GOT3 (cell line): ENCODE measurements at places on chromosomes 7 and 10.

DNA sequence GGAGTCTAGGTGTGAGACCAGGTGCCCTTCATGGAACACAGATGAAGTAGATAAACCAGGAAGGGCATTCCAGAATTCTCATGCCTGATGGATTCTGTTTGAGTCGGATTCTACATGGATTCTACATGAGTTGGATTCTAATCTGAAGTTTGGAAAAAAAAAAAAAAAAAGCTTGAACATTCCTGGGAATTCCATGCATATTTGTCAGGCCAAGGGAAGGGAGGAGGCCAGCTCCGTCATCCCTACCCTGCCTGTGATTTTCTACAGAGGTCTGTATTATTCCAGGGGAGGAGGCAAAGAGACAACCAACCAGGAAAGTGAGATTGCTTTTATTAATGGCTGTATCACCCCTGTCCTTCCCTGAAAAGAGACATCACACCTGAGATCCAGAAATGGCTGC lies 27.8 kb upstream of the EBLN1 start:
- DNase-seq, result no peak

DNA sequence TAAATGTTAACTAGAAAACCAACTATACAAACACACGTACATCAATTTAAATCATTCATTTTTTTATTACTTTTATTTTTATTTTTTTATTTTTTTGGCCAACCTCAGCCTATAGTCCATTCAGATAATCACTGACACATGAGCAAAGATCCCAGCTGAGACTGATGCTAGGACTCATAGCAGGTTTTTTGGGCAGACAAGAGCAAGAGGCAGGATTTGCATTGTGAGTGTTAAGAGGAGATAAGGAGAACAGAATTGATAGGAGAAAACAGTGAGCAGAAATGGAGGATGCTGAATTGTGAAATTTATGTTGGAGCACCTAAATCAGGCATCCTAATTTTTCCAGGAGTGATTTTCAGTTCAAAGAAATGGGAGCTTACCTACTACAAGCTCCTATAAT lies 240.3 kb downstream of the SEMA3D start:
- no peak for DNase-seq

DNA sequence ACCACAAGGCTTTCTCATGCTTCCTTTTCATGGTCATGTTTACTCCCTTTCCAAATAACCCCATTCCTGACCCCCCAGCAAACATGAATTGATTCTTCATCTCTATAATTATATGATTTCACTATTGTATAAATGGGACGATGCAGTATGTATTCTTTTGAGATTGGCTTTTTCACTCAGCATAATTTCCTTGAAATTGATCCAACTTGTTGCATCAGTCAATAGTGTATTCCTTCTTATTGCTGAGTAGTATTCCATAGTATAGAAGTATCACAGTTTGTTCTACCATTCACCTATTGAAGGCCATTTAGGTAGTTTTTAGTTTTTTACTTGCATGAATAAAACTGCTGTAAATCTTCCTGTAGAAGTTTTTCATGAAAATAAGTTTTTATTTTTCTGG lies 264.7 kb downstream of the BAMBI start:
- no peak for DNase-seq

GRCh38 chr7:130143334-130143732 lies 61.9 kb downstream of the TMEM209 start:
- no peak for DNase-seq

DNA sequence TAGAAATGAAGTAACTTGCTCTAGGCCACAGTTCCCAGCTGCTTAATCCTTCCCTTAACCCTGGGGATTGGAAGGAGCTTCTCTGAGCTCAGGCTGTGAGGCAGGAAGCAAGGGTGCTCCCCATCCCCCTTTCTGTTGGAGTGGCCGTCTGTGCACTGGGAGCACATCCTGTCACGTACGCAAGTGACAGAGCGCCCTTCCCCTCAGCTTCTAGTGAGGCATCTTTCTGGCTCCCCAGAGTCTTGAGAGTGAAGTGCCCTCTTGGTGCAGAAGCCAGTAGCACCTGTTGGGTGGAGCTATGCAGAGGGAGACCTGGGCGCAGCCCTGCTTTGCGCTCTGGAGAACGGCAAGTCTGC lies 47.8 kb downstream of the SHH start:
- no peak for DNase-seq
